ENCODE measurements at places on chromosomes 16 and 17. TPM values are rescaled to one million over a fixed set of nuclear protein-coding genes. Genes with fewer than 3 reads are reported as not detected.

GRCh38 chr17:74123350-74123749 is 80.1 kb upstream of the RPL38 start:
- peak; percentile 26 for DNase-seq

DNA sequence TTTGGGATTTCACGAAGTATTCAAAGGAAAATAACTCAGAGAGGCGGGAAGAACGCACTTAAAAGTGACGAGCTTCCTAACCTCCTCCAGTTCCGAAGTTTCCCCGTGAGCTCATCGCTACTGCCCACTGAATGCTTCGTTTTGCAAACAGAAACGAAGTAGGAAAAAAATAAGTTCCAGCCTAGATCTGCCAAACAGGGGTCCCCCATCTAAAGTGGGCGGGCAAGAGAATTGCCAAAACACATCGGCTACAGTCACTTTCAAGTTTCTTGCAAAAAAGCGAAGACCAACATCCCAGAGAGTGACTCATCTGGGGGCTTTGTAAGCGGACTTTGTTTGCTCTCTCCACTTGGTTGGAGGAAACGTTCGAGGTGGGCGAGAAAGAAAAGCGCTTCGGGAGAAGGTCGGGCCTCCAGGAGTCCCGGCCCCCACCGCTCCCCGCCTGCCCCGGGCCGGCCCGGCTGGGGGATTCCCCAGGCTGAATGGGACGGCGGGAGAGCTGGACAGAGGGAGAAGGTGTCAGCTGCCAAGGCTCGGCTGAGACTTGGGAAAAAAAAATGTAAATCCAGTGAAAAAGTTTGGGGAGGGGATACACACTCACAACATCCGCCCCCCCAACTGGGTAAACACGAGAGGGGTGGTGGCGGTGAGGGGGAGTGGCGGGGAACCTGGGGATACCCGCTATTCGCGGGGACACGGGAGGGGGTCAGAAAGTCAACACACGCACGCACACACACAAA is 1.0 kb downstream of the VEZF1 start:
- DNase-seq: peak; percentile 55

DNA sequence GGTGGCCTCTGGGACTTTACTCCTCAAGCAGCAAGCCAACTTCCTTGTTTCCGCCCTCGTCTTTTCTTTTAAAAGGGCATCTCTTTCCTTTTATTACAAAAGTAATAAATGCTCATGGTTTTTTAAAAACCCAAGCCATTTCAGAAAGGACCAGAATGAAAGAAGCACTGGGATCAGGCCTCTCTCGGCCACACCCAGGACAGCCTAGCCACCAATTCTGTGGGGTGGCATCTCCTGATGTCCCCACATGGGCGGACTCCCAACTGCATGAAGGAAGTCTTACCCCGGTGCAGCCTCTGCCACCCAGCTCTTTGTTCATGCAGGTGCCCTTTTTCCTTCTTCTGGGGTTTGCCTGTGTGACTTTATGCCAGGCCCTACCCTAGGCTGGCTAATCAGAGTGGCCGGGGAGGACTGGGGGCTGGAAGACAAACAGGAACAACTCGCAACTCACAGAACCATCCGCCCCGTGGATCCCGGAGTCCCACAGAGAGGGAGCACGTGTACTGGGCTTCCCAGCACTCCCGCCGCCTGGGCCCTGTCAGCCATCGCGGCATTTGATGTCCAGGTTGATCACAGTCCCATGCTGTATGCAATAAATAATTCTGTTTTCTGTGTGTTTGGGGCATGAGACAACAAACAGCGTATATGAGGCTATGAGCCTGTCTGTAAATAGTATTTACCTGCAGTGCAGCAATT is 2.6 kb upstream of the RASD1 start:
- no peak for DNase-seq

TEPSIN gene
- 15.2 TPM for polyA plus RNA-seq

DNA sequence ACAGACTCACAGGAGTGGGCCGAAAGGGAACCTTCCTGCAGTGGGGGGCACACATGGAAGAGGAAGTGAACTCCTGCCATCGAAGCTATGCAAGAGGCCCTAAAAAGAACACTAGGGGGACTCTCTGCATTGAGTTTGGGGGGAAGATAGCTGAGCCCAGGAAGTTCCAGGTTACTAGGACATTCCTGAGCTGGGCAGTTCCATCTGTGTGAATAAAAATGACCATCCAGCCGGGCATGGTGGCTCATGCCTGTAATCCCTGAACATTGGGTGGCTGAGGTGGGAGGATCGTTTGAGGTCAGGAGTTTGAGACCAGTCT is 211.8 kb downstream of the ZNF423 start:
- DNase-seq: no peak

CLEC18C gene
- polyA plus RNA-seq: 0.60 TPM

DNA sequence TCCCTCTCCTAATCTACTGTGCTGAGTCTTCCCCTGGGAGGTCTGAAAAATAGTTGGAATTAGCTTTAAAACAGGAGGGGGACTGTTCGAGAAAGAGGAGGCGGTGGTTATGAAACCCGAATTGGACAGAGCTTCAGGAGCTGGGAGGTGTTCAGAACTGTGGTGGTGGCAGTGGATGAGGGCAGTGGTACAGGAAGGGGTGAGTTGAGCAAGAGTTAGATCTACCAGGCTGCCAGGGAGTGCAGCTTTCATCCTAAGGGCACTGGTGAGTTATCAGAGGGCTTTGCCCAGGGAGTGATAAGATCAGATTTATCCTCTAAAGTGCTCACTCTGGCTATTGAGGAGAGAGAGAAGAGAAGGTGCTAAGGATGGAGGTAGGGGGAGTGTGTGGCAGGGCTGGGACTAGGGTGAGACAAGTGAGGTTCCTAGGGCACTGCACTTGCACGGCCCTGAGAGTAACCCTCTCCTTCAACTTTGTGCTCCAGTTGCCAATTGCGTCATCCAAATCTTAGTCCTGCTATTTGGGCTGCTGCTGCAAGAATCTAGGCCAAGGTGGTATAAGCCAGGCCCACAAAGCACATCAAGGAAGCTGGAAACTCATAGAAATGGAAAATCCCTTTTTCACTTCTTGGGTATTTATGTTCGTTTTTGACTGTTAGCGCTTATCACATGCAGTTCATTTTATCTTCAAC is 540.3 kb downstream of the XYLT1 start:
- no peak for DNase-seq

SLC52A1 gene
- polyA plus RNA-seq: not detected

LITAFD gene
- not detected for polyA plus RNA-seq

- no peak for DNase-seq
These were observed 48.2 kb downstream of the LDHD start for GRCh38 chr16:75068085-75069031.

TP53TG3C gene
- 3.2 TPM for polyA plus RNA-seq

UBALD2 gene
- polyA plus RNA-seq: 46.5 TPM

- no peak for DNase-seq
These were observed 155.9 kb upstream of the DYNLRB2 start for GRCh38 chr16:80384862-80385261.

GRCh38 chr16:88298181-88298832 is 84.5 kb upstream of the ZNF469 start:
- DNase-seq: no peak
